ENCODE measurements at places on chromosomes 1 and 21. TPM values are rescaled to one million over a fixed set of nuclear protein-coding genes. Genes with fewer than 3 reads are reported as not detected.

GRCh38 chr1:65231718-65232330 is 77.5 kb upstream of the DNAJC6 start:
- DNase-seq, result no peak

GRCh38 chr1:155070721-155071569 is 7.4 kb downstream of the EFNA4 start:
- peak; percentile 74 for DNase-seq

DNA sequence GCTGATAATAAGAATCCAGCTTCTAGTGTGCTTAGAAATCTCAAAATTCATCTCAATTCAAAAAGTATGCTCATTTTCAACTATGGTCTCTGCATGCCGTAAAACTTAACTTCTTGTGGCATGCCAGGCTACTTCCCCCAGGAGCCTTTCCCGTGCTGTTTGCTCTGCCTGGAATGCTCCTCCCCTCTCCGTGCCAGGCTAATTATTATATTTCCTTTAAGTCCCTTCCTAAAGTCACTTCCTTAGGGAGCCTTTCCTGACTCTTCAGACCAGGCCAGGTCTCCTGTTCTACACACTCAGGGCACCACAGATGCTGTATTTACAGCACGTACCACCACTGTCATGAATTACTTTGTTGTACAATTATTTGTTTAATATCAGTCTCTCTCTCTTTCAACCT is 67.1 kb upstream of the PPP2R5A start:
- no peak for DNase-seq

- DNase-seq, result no peak
Measured at GRCh38 chr21:38277501-38278131, 20.8 kb downstream of the KCNJ15 start.

GRCh38 chr1:214645712-214646111 is 42.7 kb downstream of the CENPF start:
- DNase-seq, result no peak

GRCh38 chr1:16183179-16183578 is 27.3 kb upstream of the EPHA2 start:
- peak; percentile 79 for DNase-seq

DNA sequence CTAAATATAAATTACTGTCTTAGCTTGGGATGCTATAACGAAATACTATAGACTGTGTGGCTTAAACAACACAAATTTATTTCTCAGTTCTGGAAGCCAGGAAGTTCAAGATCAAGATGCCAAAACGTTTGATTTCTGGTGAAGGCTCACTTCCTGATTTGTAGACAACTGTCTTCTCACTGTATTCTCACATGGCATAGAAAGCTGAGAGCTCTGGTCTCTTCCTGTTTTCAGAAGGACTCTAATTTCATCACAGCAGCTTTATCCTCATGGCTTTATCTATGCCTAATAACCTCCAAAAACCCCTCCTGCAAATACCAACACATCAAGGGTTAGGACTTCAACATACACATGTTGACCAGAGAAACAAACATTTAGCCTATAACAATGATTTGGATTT is 1795.5 kb downstream of the MRPL39 start:
- no peak for DNase-seq

DNA sequence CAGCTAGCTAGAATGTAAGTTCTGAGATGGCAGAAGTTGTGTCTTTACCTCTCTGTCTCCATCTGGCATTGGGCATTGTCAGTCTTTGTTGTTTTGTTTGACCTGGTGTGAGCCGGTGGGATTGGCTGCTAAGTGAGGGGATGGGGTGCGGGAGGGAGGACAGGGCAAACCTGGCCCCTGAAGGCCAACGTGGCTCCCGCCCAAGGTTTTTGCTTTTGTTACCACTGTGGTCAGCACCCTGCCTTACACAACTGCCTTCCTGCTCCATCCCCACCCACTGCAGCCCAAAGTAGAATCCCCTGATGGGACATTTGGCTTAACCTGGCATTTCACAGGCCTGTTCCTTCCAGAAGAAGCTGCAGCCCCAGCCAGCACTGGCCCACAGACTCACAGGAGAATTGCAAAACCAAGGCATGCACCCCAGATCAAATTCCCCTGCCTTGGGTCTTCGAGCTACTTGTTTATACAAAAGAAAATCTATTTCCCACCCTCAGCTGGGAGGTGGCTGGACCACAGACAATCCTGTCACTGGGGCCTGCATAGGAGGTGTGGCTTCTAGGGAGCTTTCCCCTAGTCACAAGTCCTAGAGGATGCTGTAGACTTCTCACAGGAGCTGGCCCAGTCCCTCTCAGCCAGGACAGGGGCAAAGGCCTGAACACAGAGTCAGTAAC is 147.5 kb downstream of the TRABD2B start:
- no peak for DNase-seq

- peak; percentile 39 for DNase-seq
Measured at GRCh38 chr1:67570486-67571143, 114.4 kb upstream of the GADD45A start.

DNA sequence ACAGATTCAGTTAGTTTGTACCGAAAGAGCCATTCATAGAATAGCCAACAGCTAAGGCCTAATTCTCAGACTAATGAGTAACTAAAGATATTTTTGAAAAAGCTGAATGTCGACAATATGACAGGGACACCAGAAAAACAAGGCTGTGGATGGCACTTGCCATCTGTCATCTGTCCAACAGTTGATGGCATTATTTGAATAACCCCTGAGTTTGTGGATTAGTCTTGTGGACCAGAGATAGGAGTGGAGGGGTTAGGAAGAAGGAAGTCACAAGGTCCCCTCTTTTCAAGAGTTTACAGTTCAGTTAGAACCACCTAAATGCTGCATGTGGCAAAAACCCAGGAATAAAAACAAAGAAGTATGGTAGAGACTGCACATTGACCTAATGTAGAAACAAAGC is 356.5 kb upstream of the DUSP10 start:
- no peak for DNase-seq

GRCh38 chr1:153428073-153428638 is 11.8 kb downstream of the S100A7A start:
- DNase-seq, result no peak

DNA sequence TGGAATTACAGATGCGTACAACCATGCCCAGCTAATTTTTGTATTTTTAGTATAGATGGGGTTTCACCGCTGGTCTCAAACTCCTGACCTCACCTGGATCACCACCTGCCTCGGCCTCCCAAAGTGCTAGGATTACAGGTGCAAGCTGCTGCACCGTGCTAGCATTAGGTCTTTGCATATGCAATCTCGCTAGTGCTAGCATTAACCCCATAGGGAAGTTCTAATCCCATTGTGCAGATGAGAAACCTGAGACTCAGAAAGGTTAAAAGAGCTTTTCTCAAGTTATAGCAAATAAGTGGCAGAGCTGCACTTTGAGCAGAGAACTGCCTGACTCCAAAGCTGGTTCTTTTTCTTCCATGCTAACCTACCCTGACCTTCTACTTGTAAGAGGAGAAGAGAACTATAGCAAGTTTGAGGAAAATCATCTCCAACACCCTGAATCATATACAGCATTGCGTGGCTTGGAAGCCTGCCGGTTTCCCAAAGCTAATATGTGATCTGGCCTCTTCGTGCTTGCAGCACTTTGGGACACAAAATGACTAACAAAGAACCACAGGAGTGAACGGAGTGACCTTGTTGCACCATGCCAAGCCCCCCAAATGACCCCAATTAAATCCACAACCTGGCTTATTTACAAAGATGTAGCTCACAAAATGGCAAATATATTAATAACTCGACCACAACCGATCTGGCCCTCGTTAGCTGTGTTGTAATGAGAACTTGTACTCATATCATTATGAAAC is 185.1 kb downstream of the TM2D1 start:
- no peak for DNase-seq

GRCh38 chr1:12206792-12207424 is 22.9 kb upstream of the VPS13D start:
- no peak for DNase-seq

- DNase-seq, result no peak
Measured at GRCh38 chr21:37866027-37866426, 50.2 kb downstream of the KCNJ6 start.

DNA sequence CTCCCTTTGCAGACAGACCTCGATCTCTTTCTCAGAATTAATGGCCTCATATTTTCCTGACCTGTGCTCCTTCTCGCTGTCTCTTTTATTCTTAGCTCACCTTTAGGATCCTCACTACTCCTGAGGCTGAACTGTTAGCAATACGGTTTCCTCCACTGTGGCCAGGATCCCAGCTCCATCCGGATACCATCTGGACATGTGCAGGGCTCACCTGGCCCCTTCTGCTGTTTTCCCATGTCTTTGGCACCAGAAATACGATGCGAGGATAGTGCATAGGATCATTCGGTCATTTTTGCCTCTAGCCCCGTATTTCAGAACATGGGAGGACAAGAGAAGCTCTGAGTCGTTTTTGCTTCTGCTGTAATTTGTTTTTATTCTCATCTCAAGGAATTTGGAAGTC is 108.5 kb upstream of the KIF26B start:
- DNase-seq, result no peak

DNA sequence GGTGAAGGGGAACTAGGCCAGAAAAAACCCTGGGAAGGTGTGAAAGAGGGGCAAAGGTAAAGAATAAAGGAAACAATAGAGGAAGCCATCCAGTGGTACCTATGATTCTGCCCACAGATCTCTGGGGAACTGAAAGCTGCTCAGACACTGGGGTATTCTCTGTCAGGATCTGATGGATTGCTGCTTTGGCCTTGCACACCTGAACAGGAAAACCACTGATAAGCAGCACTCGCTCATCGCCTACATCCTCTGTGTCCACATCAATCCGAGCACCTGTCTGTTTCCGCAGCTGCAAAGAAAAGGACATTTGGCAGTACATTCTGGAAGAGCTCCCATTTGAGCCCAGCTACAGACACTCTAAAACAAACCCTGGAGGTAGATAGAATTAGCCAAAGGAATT is 10.4 kb downstream of the TDRKH start:
- DNase-seq, result no peak

DNA sequence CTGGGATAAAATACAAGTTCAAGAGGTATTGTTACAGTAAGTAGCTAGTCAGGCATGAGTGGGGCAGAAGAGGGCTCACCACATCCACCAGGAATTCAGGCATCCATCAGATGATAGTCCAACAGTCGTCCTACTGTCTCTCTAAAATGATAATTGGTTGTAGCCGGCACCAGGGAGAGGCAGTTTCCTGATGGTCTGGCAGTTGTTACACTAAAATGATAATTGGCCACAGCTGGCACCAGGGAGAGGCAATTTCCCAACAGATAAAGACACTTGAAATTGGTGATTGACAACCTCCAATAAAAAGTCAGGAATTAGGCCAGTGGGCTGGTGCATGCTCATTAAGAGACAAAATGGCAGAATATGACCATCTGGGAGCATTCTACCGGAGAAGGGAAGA is 545.8 kb downstream of the AMY1C start:
- no peak for DNase-seq

DNA sequence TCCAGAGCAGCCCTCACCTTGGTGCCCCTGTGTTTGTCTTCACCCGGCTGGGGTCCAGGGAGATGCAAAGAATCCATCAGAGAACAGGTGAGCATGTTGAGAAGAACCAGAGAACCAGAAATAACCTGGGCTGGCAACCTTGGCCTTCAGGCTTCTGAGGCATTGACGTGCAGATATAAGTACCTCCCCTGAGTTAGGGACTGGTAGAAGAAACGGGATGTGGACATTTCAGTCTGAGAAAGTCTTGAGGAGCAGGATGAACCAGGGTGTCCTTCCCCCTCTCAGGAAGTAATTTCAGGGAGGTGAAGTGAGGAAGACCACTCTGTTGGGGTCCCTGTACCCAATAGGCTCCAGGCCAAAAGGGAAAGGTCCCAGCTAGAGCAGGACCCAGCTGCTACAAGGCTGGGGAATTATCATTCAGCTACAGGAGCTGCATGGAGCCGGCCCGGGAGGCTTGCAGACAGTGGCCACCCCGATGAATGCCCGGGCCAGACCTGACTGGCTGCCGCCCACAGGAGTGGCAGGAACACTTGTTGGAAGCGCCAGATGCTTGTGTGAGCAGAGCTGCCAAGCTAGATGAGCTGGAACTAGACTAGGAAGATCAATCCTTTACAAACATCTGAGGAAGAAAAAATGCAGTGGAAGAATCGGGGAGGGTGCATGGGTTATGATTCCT is 1.7 kb upstream of the AURKAIP1 start:
- no peak for DNase-seq

GRCh38 chr1:31416101-31416736 is 3.2 kb downstream of the SERINC2 start:
- peak; percentile 35 for DNase-seq

GRCh38 chr1:196393742-196394141 is 214.5 kb downstream of the KCNT2 start:
- no peak for DNase-seq

GRCh38 chr1:88333086-88333695 is 350.9 kb upstream of the PKN2 start:
- DNase-seq, result no peak

GRCh38 chr1:202844935-202845334 is 34.2 kb downstream of the PCAT6 start:
- DNase-seq, result no peak

- no peak for DNase-seq
Measured at GRCh38 chr1:56535939-56536338, 43.4 kb downstream of the PLPP3 start.

GRCh38 chr1:198846556-198846955 is 207.7 kb downstream of the PTPRC start:
- no peak for DNase-seq

DNA sequence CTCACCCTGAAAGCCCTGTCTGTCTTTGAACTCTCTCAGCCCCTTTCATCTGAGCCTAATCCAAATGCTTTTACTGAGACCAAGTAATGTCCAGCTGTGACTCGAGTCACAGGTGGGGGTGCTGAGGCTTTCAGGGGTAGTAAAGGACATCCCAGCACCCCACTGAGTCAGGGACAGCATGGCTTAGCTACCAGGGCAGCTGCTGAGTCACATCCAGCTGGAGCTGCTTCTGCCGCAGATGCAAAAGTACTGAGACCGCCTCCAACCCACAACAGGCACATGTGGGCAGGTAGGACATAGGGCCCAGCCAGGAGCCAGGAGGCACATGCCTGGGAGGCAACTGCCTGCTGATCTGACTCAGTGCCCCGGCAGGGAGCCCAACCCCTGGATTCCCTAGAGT is 6.7 kb upstream of the VSIG8 start:
- DNase-seq, result no peak

DNA sequence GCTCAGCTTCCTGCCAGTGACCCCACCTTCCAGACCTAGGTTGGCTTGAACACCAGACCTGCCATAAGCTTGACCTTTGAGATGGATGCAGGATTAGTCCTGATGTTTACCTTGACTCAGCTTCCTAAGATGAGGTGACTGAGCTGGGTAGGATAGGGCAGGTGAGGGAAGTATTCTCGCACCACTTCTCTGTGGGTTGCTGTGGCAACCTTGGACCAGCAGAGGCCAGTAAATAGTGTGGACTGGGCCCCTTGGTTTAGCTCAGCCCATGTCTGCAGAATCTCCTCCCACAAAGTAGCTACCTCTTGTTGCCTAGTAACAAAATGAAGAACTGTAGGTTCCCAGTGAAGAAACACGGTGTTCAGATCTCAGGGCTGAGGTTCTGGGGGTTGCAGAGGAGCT is 8.4 kb downstream of the RPS6KA1 start:
- DNase-seq, result peak; percentile 72

The PTGER3 gene
- total RNA-seq, result not detected

The GNAT2 gene
- not detected for total RNA-seq

The ANGPTL3 gene
- not detected for total RNA-seq

The LPGAT1 gene
- 13.1 TPM for total RNA-seq

The S100A7A gene
- total RNA-seq, result not detected

The BARHL2 gene
- total RNA-seq, result not detected

The HSPG2 gene
- total RNA-seq, result 235 TPM

The PKP1 gene
- 0.43 TPM for total RNA-seq

The POMGNT1 gene
- total RNA-seq, result 53.5 TPM

The FAM163A gene
- not detected for total RNA-seq

Data from HT-29 (cell line).